ENCODE measurements at places on chromosomes 3 and 15.

DNA sequence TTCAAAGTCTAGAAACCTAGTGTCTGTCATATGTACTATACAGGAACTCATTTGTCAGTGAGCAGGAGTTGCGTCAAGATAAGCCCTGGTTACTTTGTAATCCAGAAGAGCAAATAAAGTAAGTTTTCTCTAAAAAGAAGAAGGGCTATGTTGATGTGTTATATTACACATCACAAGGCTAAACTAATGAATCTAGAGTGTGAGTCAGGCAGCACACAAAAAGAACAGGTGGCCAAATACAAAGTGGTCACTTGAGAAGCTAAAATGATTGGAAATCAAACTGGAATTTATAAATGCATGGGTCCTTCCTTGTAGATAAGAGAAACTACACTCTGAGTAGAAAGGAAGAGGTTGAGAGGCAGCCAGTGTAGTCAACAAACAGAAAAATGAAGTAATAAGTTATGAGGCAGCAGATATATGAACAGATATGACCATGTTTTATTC is 771.6 kb downstream of the DIPK2A start:
- no peak for DNase-seq

DNA sequence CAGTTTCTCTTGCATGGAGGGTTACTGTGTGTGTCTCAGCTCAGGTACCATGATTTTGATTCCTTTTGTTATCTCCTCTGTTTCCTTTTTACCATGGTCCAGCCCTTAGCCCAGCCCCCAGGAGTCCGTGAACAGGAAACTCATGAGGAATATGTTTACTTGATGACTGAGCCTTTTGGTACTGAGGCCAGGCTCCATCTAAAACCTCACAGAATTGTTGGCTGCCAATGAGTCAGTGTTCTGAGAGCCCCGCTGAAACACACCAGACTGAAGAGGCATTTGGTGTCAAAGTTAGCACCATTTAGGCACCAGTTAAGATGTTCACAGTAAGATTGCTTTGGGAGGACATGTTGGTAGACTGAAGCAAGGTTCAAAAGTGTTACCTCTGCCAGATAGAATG is 80.9 kb downstream of the DGKG start:
- DNase-seq: no peak

DNA sequence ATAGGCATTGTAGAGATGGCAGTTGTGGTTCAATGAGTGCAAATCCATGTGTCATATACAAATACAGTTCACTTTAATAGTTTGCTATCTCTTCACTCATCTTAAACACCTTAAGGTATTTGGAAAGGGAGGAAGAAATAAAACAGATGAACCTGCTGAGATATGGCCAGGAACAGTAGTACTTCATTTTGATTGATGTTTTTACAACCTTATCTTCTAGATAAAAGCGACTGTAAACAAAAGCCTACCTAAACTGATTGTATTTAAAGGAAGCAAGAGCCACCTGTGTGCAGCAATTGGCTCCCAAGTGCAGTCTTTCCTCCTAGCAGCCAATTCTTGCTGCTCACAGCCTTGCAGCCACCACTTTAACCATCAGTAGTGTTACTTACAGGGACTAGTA is 217.7 kb downstream of the CDIN1 start:
- no peak for DNase-seq

DNA sequence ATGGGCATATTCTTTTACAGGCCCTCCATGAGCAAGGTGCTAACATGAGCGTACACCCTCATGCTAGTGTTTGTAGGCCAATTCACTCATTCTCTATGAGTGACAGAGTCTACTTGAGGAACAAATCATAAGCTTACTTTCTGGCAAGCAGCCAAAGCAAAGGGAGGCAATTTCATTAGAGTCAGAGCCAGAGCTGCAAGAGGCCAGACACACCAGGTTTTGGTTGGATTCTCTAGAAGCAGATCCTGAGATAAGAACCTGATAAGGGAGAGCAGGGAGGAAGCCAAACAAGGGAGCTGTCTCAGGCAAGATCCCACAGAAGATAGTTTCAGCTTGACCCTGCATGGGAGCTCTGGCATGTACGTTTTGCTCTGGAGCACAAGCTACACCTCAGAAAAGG is 214.1 kb upstream of the CTNNB1 start:
- DNase-seq: no peak

- DNase-seq: no peak
Observed at GRCh38 chr3:42115215-42115614, 24.1 kb downstream of the TRAK1 start.

DNA sequence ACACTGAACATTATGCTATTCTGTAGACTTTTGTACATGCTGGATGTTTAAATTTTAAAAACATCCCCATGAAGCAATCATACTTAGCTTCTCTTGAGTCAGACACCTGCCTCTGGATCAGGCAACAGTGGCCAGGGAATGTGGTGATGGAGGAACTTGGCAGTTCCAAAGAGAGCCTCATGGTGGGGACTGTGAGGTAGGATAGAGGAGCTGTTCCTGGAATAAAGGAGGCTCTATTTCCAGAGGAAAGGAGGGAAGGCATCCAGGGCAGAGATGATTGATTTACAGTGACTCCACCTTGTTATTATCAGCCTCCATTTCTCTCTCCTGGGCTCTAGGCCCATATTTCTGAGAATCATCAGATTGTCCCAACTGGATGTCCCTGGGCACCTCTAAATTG is 35.0 kb upstream of the ABHD17C start:
- no peak for DNase-seq

GRCh38 chr15:85793641-85794597 is 806 bp downstream of the KLHL25 start:
- DNase-seq: peak; percentile 48

DNA sequence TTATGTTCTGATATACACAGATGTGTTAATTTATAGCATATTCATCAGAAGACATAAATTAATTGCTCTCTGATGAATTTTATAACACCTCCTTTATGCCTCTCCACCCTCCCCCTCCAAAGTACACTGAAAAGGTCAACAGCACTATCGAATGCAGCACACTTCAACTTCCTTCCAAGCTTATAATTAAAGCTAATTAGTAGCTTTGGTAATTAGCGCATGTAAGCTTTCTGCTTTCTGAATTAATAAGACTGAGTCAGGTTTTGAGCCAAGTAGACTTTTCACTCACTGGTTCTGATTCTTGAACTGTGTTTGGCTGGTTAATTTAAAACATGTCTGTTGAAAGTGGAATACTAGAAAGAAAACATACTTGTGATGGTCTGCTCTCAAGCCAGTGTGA is 760.8 kb upstream of the CFAP20DC start:
- no peak for DNase-seq

DNA sequence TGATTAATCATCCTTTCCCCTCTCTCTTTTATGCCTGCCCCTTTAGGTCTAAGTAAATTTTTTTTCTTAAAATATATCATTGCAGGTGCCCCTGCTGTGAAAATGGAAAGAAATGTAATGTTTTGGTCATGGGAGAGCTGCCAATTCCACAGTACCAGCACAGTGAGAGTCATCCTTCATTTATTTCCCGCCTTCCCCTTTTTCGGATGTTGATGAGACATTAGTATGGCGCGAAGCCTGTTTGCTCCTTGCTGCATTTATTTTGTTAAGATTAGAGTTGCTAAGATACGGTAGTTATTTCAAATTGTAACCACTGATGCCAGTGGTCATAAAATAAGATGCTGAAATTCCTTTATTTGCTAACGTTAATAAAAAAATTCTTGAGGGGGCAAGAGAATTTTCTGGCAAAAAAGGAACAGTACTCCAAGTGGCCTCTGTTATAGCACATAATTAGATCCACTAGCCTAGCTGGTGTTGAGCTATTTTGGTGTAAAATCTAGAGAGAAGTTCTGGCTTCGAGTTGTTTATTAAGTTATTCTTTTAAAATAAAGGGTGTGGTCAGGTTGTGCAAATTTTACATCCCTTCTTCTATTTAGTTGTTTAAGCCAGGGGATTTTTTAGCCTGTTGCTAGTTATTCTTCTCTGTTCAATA is 62.8 kb downstream of the MDFIC2 start:
- DNase-seq: no peak

DNA sequence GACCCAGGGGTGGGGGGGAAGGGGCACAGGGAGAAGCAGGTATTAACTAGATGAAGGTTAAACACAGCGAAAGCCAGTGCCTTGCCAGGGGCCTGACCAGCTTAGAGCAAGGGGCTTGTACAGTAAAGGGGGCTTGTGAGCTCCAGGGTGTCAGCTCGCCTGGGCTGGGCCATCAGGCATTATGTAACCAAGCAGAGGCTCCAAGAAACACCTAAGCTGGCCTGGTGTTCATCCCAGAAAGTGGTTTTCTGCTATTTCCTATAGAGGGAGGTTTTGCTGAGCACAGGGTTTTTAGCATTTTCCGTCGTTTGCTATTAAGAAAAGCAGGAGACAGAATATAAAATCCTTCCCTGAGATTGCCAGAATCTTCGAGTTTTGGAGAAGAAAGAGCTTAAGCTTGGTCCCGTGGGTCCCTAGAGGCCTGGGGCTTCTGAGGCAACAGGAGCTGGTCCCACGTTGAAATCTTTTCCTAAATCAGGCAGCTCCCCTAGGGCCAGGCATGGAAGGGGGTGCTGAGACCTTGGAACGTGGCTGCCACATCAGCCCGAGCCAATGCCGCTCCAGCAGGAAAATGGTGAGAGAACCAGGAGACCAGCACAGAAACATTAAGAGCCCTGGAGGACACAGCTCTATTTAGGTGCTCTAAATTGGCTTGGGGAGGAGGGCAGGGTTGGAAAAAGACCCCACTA is 71.4 kb downstream of the ISG20 start:
- no peak for DNase-seq

DNA sequence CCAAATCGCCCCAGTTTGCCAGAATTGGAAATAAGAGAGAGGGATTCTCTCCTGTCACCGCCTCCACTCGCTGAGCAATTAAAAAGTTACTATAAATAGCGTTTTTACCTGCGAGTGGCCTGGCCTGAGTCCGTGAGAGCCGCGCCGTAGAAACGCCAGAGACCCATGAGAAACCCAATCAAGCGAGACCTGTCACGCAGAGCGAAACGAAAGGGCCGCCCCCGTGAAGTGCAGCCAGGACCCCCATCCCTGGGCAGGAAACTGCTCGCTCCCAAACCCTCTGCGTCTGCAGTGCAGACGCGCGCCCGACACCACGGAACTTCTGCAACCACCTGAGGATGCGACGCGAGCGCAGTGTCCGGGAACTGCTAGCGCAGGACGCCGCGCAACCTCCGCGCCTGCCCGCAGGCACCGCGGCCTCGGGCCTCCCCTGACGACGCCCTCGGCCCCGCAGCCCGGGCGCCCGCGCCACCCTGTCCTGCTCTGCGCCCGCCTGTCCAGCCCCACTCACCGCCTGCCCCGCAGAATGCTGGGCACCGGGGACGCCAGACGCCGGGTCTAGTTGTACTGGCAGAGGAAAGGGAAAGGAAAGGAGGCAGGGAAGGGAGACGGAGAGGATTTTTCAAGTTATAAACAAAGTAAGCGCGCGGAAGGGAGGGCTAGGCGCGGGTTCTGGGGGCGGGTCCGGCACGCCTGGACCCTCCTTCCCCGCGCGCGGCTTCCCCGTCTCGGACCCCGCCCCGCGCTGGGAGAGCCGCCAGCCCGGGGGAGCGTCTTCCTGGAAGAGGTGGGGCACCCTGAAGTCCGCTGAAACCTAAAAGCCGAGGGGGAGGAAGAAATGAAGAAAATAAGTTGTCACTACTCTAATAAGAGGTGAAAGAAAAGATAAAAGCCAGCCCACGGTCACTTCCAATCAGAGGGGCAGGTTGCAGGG is at the start of gene PLSCR4:
Gene PLSCR4 (minus strand): TSS at position 657 of the 934 bp plus-strand sequence. CDS start 29,034 bp downstream, outside the sequence.
- DNase-seq: peak; percentile 18

DNA sequence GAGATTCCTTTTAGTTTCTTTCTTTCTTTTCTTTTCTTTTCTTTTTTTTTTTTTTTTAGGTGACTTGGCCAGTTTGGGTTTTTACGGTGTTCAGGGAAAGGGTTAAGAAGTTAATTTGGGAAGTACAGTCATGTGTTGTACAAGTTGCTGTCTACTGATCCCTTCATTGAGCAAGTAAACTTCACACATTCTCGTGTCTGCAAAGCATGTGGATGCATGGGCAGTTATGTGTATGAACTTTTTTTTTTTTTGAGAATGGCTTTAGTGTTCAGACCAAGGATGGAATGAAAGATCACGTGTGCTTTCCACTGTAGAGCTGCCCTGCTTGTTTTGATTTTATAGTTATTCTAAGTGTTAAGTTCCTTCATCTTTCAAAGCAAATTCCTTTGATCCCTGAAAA is 132.3 kb downstream of the PGPEP1L start:
- DNase-seq: no peak

DNA sequence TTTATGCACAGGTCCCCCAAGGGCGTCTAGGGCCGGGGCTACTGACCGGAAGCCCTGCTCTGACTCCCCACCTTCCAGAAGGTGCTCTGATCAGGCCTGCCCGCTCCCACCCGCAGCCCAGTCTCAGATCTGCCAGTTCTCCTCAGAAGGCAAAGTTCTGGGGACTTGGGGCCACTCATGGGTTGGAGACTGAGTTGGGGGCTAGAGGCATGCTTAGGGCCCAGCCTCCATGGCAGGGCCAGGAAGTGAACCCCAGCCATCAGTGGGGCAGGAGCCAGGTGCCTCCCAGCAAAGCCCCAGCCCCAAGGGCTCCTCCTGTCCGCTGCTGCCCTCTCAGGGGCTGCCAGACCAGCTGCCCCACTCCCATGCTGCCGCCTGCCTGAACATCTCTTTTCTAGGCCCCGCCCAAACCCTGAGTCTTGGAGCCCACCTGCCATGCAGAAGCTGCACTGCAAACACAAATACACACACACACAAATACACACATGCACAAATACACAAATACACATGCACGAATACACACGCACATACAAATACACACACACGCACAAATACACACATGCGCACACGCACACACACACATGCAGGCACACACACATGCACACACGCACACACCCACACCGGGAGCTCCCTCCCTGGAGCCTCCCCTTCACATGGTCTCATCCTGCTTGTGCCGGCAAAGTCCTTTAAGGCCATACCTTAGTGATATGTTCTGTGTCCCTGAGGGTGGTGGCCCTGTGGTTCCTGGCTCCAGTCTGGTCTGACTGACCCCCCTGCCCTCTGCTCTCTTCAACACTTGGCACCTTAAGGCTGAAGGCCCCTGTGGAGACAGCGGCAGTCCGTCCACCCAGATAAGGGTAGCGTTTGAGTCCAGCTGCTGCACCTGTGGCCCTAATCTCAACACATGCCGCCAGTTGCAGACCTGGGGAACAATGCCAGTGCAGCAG is 59.2 kb upstream of the KLF13 start:
- DNase-seq: no peak

DNA sequence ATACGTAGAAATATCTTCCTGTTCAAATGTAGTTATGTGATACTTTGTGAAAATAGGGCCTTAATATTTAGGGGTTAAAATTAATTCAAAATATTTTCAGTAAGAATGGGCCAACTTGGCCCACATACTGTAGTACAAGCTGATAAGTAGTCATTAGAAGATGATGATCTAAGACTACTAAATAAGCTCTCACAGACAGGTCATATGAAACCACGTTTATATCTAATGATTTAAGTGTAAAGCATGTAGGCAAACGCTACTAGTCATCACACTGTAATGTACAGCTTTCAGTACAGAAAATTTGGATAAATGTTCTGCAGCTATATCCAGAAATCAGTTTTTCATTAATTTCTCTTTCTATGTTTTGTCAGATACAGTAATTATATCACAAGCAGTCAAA is 228.6 kb downstream of the UBE2E2 start:
- DNase-seq: no peak

DNA sequence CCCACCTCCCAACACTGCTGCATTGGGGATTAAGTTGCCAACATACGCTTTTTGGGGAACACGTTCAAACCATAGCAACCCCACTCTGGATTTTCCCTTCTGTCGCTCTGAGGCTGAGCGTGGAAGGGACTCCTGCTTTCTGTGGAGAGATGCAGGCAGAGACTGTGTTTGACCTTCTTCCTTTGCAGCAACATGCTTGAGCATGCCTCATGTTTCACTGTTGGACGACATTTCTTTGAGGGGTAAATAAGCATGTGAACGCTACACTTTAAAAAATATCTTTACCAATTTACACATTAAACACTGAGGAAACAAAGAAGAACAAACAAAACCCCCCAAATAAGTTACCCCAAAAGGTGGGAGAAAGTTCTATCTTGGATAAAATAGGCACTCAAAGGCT is 14.2 kb upstream of the MAPK6 start:
- DNase-seq: no peak

All from activated naive CD8-positive, alpha-beta T cell treated with anti-CD3 and anti-CD28 coated beads for 36 hours (primary cell).